ENCODE measurements at places on chromosomes 4 and X. TPM values are rescaled to one million over a fixed set of nuclear protein-coding genes. Genes with fewer than 3 reads are reported as not detected.

GRCh38 chrX:54994099-54994498 lies at the start of gene PFKFB1:
Gene PFKFB1 (minus strand): TSS chrX:54994188. CDS start chrX:54994007, 181 bp downstream.
- peaks cover under 1% of the 10 kb centered on the region for H3K4me1 ChIP-seq
- H3K4me3 ChIP-seq = no peak within 1 kb of the TSS
- H3K36me3 ChIP-seq = no peaks in the 10 kb centered on the region
- DNase-seq = no peak

The FGF16 gene
- total RNA-seq = not detected

The HTR2C gene
- total RNA-seq = not detected

The RAI2 gene
- 0.50 TPM for total RNA-seq

DNA sequence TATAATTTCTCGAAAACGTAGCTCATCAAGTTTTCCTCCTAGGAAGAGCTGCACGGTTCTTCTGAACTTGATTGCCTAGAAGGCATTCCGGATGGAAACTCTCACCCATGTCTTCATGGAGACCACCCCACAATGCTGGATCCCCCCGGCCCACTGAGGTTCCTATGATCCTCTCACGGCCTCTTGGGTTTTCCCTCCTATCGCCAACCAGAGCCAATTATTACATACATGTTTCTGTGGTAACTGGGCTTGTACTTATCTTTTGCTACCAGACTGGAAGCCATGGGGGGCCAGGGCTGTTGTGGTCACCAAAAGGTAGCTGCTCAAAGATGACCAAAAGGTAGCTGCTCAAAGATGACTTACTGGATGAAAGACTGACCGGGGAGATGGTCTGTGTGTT lies 131.5 kb downstream of the AFAP1 start:
- H3K27ac ChIP-seq = no peak overlapping the region
- peaks cover 5% of the 10 kb centered on the region for H3K36me3 ChIP-seq
- peaks cover 5% of the 10 kb centered on the region for H3K4me1 ChIP-seq

DNA sequence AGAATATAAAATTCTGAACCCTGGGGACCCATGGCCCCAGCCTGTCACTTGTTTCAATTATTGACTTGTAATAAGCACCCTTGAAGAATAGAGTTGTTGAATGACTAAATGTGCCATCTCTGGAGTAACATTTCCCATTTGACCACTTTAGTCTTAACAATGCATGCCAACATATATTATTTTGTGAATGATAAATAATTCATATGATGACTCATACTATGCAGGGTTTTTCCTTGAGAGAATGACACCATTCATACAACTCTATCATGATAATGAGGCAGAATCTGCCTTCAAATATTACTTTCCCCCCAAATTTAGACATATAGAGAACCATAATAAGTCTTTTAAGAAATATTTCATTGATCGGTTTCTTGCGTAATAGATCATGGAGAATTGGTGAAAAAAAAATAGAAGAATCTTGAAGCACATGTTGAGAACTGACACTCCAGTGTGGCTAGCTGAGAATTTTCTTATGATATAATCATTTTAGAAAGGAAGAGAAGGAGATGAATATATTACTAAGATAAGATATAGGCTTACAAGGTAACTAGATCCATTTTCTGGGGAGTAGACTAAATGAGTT lies 404.5 kb downstream of the GRXCR1 start:
- no peaks in the 10 kb centered on the region for H3K36me3 ChIP-seq
- H3K27ac ChIP-seq = no peak overlapping the region

- H3K4me1 ChIP-seq = no peaks in the 10 kb centered on the region
- no peak overlapping the region for H3K4me3 ChIP-seq
- H3K27me3 ChIP-seq = no peaks in the 10 kb centered on the region
These were observed 97.9 kb upstream of the PDE5A start for GRCh38 chr4:119726505-119726904.

GRCh38 chr4:67746797-67747495 lies 7.2 kb downstream of the GNRHR start:
- H3K36me3 ChIP-seq = no peaks in the 10 kb centered on the region
- no peaks in the 10 kb centered on the region for H3K27me3 ChIP-seq
- peak overlapping the region; percentile 73 for H3K27ac ChIP-seq
- peak; percentile 5 for DNase-seq
- peaks cover 17% of the 10 kb centered on the region for H3K4me1 ChIP-seq

DNA sequence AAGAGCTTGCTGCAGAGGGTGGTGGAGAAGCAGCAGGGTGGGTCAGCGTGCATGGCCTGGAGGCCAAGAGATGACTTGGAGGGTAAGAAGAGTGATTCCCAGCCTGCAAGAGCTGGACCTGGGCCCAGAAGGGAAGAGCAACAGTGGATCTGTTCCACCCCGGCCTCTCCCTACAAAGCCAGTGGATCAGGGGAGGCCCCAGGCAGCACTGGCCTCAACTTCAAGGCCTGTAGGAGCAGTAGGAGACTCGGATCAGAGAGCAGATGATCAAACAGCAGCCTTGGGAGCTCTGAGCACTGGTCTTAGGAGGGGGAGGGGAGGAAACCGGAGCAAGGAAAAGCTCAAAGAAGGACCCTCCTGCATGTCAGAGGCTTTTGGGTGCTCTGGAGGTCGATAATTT lies 7.6 kb downstream of the L1CAM start:
- no peak for DNase-seq
- no peak overlapping the region for H3K4me3 ChIP-seq

- H3K4me1 ChIP-seq = peaks cover 18% of the 10 kb centered on the region
- peak overlapping the region; percentile 37 for H3K4me3 ChIP-seq
- no peaks in the 10 kb centered on the region for H3K36me3 ChIP-seq
- no peaks in the 10 kb centered on the region for H3K27me3 ChIP-seq
These were observed 37.0 kb upstream of the ATP6AP2 start for GRCh38 chrX:40543661-40544328.

GRCh38 chr4:78904143-78904542 lies 35.1 kb downstream of the PAQR3 start:
- no peak for DNase-seq
- H3K36me3 ChIP-seq = peaks cover 2% of the 10 kb centered on the region
- H3K4me1 ChIP-seq = no peaks in the 10 kb centered on the region
- H3K27me3 ChIP-seq = no peaks in the 10 kb centered on the region
- no peak overlapping the region for H3K27ac ChIP-seq

The GJB1 gene
- total RNA-seq = not detected

DNA sequence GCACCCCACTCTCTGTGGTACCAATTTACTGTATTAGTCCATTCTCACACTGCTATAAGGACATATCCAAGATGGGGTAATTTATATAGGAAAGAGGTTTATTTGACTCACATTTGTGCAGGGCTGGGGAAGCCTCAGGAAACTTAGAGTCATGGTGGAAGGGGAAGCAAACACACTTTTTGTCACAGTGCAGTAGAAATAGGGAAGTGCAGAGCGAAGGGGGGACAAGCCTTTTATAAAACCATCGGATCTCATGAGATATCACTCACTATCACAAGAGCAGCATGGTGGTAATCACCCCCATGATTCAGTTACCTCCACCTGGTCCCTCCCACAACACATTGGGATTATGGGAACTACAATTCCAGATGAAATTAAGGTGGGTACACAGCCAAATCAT lies 766.9 kb upstream of the PCDH10 start:
- no peaks in the 10 kb centered on the region for H3K36me3 ChIP-seq
- no peak overlapping the region for H3K27ac ChIP-seq
- no peak overlapping the region for H3K4me3 ChIP-seq
- no peaks in the 10 kb centered on the region for H3K4me1 ChIP-seq

The MAB21L2 gene
- total RNA-seq = not detected

The MMRN1 gene
- 0.10 TPM for total RNA-seq

The CCDC120 gene
- 2.2 TPM for total RNA-seq

DNA sequence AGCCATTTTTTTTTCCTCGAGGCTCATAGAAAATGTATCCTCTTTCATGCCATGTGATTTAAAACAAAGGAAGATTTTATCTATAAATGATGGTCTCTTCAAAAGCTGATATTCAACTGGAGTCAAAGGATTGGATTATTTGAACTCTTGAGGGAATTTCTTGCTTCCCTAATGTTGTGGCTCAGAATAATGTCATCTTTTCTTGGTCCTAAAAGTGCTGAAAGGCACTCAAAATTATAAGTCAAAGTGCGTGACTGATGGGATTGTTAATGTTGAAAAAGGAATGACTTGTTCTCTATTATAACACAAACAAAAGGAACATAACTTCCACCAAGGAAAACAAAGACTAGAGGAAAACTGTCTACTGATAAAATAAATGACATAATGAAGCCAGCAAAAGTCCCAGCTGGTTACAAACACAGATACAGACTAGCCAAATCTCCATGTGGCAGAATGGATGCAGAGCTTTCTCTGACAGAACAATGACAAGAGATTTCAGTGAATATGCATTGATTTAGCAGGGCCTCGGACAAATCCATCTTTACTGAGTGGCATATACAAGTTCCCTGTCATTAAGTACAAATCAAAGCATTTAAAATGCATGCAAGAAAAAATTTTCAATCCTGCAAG lies 552.6 kb downstream of the GBA3 start:
- no peaks in the 10 kb centered on the region for H3K36me3 ChIP-seq
- H3K27ac ChIP-seq = no peak overlapping the region
- no peak overlapping the region for H3K4me3 ChIP-seq

DNA sequence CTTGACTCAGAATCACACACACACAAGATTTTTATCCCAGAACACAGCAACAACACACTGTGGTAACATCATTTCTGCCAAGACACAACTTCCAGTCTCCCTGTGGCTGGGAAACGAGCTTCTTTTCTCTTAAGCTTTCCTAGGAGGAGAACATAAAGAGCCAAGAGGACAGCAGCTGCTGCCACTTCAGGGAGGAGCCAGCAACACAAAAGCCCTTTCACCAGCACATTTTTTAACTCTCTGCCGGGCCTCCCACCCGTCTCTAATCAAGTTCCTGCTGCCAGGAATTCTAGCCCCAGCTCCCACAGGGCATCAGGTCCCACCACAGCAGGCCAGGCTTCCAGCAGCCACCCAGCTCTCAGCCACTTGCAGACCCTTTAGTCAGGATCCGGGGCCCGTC lies 22.4 kb downstream of the FAT1 start:
- no peaks in the 10 kb centered on the region for H3K27me3 ChIP-seq
- H3K27ac ChIP-seq = no peak overlapping the region
- DNase-seq = no peak
- H3K36me3 ChIP-seq = no peaks in the 10 kb centered on the region

DNA sequence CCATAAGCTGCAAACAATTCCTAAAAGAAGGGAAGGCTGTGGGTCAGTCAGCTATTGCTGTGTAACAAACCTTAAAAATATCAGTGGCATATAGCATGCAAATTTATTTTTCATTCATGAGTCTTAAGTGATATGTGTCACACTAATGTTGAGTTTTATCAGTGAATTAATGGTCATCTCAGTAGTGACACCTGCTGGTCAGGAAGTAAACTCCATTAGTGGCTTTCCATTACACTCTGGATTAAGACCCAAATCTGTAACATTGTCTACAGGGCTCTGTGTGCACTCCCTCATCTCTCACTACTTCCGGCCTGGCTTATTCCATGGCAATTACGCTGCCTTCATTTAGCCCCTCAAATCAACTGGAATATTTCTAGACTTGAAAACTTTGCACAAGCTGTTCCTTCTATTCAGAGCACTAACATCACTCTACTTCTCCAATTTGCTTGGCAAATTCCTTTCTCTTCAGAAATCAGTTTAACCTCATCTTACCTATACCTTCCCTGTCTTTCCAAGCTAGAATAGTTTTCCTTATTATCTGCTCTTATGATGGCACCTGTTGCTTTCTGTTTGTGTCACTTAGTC lies 217.3 kb upstream of the TAPT1 start:
- no peak overlapping the region for H3K4me3 ChIP-seq
- no peak for DNase-seq
- H3K27me3 ChIP-seq = peaks cover 7% of the 10 kb centered on the region
- no peak overlapping the region for H3K27ac ChIP-seq
- H3K36me3 ChIP-seq = no peaks in the 10 kb centered on the region

DNA sequence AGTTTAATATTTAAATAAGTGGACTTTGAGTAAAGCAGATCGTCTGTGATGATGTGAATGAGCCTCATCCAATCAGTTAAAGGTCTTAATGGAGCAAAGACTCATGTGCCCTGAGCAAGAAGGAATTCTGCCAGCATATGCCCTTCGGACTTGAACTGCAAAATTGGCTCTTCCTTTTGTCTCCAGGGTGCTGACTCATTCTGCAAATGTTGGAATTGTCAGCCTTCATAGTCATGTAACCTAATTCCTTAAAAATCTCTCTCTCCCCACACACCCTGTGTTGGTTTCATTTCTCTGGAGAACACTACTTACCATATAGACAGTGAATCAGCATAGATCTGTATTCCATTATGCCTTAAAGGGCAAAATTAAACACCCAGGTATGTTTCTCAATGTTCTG lies 609.8 kb upstream of the GALNTL6 start:
- DNase-seq = no peak
- no peak overlapping the region for H3K27ac ChIP-seq
- no peaks in the 10 kb centered on the region for H3K4me1 ChIP-seq
- no peak overlapping the region for H3K4me3 ChIP-seq
- no peaks in the 10 kb centered on the region for H3K36me3 ChIP-seq
- H3K27me3 ChIP-seq = no peaks in the 10 kb centered on the region

DNA sequence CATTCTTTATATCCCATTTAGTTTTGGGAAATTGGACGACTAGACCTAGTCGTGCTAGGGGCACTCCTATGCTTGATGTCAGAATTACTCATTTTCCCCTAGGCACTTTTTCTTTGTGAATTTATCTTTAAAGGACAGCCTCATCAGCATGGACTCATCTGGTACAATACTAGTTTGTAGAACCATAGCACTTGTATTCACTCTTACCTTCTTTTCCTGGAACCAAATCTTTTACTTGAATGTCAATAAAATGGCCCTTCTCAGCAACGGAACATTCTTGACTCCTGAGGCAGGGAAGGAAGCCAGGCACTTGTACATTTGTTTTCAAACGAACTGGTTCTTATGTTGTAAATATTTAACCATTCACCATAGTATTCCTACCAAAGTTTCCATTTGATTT lies 187.1 kb downstream of the SHROOM3 start:
- DNase-seq = no peak

- H3K36me3 ChIP-seq = peaks cover 1% of the 10 kb centered on the region
- peaks cover 6% of the 10 kb centered on the region for H3K4me1 ChIP-seq
- peak; percentile 47 for DNase-seq
- peak overlapping the region; percentile 87 for H3K27ac ChIP-seq
- H3K4me3 ChIP-seq = peak overlapping the region; percentile 95
- H3K27me3 ChIP-seq = peaks cover 5% of the 10 kb centered on the region
These were observed 615 bp downstream of the NEXMIF start for GRCh38 chrX:74924449-74925224.

DNA sequence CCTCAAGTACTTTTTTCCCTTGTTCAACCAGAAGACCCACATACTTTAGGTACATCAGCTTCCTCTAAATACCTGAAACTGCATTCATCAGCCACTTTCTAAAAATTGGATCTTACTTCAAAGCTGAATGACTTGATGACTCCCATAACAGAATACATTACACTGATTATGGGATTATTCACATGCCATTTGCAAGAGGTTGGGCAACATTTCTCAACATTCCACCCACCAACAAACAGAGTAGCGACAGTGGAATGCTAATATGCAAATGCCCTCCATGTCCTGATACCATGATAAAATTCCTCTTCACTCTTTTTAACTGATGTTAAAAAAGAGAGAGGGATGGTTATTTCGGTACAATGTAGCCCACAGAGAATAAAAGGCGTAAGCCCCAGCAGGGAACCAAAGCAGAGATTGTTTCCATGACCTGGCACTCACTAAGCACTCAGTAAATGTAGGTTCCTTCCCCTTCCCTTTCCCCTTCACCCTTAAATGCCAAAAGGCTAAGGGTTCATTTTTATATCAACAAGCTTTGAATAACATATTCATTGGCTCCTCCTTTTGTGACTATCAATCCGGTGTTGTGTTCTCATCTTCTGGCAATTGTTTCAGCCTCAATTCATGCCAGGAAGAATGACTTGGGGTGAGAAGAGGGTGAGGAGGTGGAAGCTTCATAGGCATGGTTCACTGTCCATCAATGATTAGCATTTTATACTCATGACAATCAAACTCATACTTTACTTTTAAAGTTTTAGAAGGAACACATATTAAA lies 317.2 kb downstream of the DHX15 start:
- peaks cover 3% of the 10 kb centered on the region for H3K27me3 ChIP-seq
- H3K4me1 ChIP-seq = no peaks in the 10 kb centered on the region
- DNase-seq = no peak
- no peak overlapping the region for H3K27ac ChIP-seq
- no peak overlapping the region for H3K4me3 ChIP-seq

The PCDH19 gene
- not detected for total RNA-seq
